ENCODE measurements at places on chromosomes 4 and X.

DNA sequence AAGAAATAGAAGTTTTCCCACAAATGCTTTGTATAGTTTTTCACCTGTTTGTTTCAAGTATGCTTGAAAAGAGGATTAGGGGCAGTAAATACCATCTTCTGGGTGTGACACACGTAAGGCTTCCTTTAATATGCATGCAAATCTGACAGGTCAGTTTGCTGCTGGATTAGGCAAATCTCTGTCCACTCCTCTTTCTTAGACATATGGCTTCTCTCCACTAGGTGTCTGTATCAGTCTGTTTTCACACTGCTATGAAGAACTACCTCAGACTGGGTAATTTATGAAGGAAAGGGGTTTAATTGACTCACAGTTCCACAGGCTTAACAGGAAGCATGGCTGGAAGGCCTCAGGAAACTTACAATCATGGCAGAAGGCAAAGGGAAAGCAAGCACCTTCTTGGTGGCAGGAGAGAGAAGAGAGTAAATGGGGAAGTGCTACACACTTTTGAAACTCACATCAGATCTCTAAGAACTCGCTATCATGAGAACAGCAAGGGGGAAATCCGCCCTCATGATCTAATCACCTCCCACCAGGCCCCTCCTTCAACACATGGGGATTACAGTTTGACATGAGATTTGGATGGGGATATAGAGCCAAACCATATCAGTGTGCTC lies 66.9 kb downstream of the TAB3 start:
- DNase-seq: no peak

DNA sequence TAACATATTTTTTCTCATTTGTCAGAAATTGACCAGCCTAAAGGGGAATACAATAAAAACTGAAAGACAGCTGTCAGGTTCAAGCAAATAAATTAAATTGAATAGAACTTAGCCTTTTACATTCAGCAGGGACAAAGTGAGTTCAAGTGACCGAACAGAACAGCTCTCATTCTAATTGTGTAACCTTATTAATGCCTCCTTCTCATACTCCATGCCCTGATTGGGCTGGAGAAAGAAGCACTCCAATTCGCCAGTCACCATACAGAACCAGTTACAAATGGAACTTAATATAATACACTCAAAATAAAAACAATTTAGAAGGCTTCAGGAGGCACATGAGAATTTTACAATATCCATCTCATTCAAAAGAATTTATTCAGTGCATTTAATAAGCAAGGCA lies 8.0 kb downstream of the PPP3CA start:
- no peak for DNase-seq

DNA sequence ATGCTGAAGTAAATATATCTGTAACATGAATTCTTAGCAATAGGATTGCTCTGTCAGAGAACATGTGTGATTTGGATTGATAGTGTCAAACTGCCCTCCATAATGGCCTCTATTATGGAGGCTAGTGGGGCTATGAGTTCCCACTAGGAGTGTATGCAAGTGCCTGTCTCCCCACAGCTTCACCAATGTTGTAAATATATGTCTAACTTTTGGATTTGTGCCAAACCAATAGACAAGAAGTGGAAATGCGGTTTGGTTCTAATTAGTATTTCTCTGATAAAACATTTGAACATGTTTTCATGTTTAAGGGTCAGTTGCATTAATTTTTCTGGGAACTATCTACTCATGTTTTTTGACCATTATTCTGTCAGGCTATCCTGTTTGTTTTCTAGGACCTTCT lies 28.1 kb downstream of the GPAT3 start:
- no peak for DNase-seq

- no peak for DNase-seq
Measured at GRCh38 chr4:38306482-38307071, 346.4 kb downstream of the PTTG2 start.

DNA sequence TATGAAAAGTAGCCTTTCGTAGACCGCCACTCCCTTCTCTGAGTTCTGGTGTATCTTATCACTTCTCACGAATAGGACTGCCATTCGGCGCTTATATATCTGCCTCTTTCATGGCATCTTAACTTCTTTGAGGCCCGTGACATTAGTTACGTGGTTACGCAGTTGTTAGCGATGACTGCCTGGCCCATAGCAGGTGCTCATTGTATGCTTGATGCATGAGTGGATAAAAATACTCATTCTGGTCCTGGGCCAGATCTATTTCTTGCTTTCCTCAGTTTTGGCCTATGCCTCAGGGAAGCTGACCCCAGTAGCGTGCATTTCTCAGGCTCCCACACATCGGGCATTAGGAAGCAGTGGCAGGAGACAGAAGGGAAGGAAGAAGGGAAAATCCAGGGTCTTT lies 60.7 kb upstream of the PITX2 start:
- DNase-seq: no peak

DNA sequence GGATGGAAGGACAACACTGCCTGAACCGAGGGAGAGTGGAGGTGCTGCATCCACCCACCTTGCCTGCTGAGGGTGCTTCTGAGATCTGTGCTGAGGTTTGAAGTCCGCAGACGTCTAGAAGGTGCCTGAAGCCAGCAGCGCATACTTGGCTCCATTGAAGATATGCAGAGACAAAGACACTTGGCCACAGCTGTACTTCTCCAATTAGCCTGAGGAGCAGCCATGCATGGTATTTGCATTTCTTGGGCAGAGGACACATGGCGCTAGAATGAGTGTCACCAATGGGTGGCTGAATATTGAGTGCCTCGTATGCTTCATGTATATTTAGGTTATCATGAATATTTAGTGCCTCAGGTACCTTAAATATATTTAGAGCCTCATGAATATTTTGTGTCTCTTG lies 128.7 kb upstream of the ATP6AP2 start:
- no peak for DNase-seq

DNA sequence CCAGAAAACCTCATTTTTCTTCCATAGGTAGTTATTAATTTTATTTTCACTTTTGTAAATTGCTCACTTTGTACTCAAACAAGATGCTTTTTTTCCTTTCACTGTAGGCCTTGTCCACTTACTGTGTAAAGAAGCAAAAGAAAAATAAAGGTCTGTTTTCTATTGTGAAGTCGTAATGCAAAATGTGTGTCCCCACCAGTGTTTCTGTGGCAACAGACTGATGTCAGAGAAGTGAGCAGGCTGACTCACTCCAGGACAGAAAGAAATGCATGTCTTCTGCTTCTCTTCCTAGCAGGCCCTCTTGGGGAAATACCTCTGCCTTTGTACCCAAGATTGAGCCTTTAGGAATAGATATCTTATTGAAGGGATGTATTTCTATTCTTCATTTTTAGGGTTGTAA lies 30.3 kb downstream of the INPP4B start:
- no peak for DNase-seq

GRCh38 chrX:131792356-131792749 lies 230.7 kb upstream of the STK26 start:
- DNase-seq: no peak

- no peak for DNase-seq
Measured at GRCh38 chr4:109016200-109016599, 253.3 kb upstream of the ETNPPL start.

DNA sequence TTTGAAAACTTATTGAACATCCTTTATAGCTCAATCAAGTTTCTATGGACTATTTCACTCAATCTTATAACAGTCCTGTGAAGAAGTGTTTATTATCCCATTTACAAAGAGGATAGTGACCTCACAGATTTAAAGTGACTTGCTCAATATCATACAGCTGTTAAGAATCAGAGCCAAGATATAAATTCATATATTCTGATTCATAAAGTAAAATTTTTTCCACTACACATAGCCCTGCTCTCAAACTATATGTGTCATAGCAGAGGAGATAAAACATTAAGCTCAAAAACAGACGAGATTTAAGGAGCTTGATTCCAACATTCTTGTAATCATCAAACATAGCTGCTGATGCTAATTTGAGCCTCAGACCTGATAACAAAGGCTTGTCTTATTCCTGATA lies 226.8 kb downstream of the CAMK2D start:
- no peak for DNase-seq

GRCh38 chr4:140309124-140309870 lies 64.1 kb upstream of the SCOC start:
- DNase-seq: no peak

DNA sequence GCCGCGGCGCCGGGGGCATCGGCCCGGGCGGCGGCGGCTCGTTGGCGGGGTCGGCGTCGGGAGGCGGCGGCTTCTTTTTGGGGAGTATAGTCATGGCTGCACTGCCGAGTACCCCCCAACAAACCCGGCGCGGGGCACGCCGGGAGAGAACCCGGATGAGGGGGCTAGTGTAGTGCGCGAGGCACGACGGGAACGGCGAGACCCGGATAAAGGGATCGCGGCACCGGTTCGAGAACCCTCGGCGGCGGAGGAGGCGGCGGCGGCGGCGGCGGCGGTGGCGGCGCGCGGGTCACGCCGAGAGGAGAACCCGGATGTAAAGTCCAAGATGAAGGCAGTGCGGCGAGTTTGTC lies at the start of gene OTUD5:
Gene OTUD5, minus strand, starts transcription at position 131 of the 350 bp plus-strand sequence. Its CDS starts 37 bp downstream, at position 94.
- peak; percentile 67 for DNase-seq

- no peak for DNase-seq
Measured at GRCh38 chrX:8845060-8845459, 43.9 kb upstream of the FAM9A start.

GRCh38 chr4:176044589-176044951 lies 21.1 kb upstream of the WDR17 start:
- no peak for DNase-seq

- no peak for DNase-seq
Measured at GRCh38 chrX:96379951-96380350, 304.7 kb upstream of the DIAPH2 start.

GRCh38 chrX:16695079-16695676 lies 17.3 kb downstream of the CTPS2 start:
- no peak for DNase-seq

GRCh38 chr4:120844528-120844921 lies 78.0 kb downstream of the PRDM5 start:
- DNase-seq: no peak

- DNase-seq: no peak
Measured at GRCh38 chr4:19583827-19584569, 667.7 kb upstream of the SLIT2 start.

GRCh38 chr4:139540161-139540560 lies 15.9 kb downstream of the SETD7 start:
- DNase-seq: no peak

- no peak for DNase-seq
Measured at GRCh38 chr4:104549736-104550135, 55.0 kb upstream of the CXXC4 start.

- DNase-seq: no peak
Measured at GRCh38 chr4:179097741-179098140, 1655.5 kb upstream of the AGA start.

- no peak for DNase-seq
Measured at GRCh38 chr4:818106-818921, 7.6 kb downstream of the CPLX1 start.

DNA sequence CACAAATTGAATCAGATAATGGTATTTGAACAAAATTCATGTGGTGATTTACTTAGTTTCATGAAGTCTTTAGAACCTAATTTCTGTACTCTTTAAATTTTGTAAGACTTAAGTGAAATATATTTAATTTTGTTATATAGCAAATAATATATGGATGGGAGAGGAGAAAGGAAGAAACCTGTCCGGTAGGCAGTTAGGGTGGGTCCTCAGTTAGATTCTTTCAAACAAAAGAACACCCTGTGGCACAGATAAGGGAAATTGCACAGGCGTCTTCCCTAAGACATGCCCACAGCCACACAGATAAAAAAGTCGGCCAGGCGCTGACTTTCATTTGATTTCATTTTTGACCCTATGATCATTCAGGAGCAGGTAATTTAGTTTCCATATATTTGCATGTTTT lies 25.1 kb upstream of the CTSO start:
- no peak for DNase-seq

DNA sequence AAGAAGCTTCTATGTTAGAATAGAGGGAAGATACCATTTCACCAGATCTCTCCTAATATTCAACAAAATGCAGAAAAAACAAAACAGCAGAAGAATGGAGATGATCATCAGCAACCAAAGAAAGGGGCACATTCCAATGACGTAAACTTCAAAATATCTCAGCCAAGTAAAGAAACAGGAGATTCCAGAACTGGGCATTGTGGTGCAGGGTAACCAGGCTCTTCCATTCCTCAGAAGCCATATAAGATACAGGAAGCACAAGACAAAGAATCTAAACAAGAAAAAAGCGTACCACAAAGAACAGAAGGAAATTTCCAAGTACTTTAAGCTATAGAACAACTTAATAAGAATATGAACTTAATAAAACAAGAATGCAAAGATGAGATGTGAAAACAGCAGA lies 6.9 kb upstream of the ARMCX4 start:
- DNase-seq: no peak

DNA sequence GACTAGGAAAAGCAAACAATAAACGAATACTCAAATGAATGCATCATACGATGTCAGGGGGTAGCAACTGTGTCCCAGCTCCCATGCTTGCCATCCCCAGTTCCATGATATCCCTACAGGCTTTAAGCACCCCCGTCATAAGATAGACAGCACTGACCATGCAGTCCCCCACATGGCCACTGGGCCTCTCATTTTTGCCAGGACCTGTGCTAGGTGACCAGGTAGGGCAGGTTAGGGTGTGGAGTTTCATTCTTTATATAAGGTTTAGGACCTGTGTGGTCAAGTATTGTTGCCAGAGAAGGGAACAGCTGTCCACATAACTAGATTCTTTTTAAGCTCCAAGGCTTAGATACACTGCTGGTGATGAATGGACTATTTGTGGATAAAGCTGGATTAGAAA lies 9.7 kb downstream of the PPEF2 start:
- DNase-seq: no peak

- DNase-seq: no peak
Measured at GRCh38 chr4:115607311-115607710, 493.9 kb upstream of the NDST4 start.

GRCh38 chr4:9979101-9979701 lies 42.1 kb downstream of the SLC2A9 start:
- no peak for DNase-seq

DNA sequence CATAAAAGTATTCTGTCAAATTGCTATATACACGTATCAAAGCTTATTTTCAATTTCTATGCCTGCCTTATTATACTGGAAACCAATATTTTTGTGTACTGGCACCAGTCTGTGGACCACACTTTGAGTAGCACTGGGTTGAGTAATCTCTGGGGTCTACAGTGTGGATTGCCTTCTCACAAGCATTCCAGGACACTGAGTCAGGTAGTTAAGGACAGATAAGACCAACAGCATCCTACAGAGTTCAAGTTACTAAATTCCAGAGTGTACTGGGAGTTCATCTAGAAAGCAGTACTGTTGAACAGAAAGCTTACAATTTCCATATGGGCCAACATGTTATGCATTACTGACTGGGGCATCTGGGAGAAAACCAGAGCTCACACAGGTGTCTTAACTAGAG lies 61.8 kb downstream of the VMA21 start:
- no peak for DNase-seq

- no peak for DNase-seq
Measured at GRCh38 chrX:97026406-97026805, 142.7 kb downstream of the RPA4 start.

- DNase-seq: no peak
Measured at GRCh38 chr4:108155373-108155772, 13.4 kb downstream of the LEF1 start.

- no peak for DNase-seq
Measured at GRCh38 chrX:11770320-11770719, 12.3 kb downstream of the MSL3 start.

Data from NK-92 treated with Interleukin-12 subunit alpha and Interleukin-12 subunit beta, amount 100 ng/mL, for 24 hours (cell line).